GM12891 (cell line): ENCODE measurements at places on chromosomes 3 and 15.

- DNase-seq: no peak
Measured at GRCh38 chr15:38558372-38559059, 6.1 kb downstream of the RASGRP1 start.

GRCh38 chr3:64257100-64257755 is 32.0 kb upstream of the PRICKLE2 start:
- DNase-seq: no peak

- no peak for DNase-seq
Measured at GRCh38 chr3:26345613-26346012, 277.0 kb upstream of the LRRC3B start.

DNA sequence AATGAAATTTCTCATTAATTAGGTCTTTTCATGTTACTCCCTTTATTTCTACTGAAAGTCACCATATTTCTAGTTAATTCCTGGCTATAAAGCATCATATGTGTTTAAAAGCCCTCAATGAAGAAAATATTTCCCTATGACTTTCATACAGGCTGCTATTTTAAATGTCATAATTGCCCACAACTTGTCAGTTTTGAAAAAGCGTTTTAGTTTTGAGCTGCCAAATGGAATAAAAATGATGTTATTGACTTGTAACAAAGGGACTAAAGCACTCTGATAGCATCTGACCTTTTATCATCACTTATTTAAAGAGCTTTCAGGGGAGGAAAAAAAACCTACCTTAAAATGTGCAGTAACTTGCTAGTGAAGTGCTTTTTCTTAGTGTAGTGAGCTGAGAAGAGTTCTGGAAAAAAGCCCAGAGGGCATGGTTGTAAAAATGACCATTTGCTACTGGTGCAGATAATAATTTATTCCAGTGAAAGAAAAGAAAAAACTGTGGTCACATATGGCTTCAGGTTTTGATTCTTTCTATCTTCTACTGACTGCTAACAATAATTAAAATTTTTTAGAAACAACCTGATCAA is 877.2 kb downstream of the CADM2 start:
- no peak for DNase-seq

DNA sequence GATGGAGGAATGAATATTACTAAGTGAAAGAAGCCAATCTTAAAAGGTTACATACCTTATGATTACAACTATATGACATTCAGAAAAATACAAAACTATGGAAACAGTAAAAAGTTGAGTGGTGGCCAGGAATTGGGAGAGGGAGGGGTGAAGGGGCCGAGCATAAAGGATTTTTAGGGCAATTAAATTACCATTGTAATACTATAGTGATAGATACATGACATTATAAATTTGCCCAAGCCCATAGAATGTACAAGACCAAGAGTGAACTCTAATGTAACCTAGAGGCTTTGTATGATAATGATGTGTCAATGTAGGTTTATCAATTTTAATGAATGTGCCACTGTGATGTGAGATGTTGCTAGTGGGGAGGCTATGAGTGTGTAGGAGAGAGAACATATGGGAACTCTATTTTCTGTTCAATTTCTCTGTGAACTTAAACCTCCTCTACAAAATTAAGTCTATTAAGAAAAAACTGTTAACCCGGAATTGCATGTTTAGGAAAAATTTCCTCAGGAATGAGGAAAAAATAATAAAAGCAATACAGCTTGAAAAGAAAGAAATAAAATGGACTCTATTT is 541.9 kb upstream of the UBE2E2 start:
- no peak for DNase-seq
